ENCODE measurements at places on chromosomes 3 and 15.

- peak; percentile 15 for DNase-seq
These were observed 39.3 kb downstream of the C2CD4B start for GRCh38 chr15:62125773-62126172.

- no peak for DNase-seq
These were observed 208.6 kb downstream of the NFKBIZ start for GRCh38 chr3:102057781-102058421.

DNA sequence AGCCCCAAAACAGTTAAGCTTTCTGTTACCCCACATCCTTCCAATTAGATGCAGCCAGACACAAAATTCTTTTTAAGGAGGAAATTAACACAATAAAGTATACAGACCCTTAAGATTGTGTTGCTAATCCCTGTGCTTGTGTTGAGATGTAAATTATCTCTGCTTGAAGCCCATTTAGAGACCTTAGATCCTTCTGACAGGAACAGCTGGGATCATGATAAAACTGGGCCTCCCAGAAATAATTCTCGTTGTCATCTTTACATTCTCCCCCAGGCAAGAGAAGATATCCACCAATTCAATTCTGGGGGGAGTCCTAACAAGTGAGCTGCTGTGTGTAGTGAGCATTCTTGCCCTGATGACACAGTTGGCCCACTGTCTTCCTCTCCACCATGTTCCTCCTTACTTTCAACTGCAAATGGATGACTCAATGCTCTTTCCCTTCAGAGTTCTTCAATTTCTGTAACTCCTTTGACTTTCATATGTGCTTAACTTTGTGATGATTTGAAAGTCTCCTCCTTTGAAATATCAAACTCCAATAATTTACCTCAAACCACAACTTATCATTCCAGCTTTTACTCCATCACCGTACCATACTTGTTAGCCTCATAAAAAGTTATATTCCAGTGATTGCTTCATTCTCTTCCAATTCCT is 186.6 kb downstream of the RAP2B start:
- DNase-seq = no peak

- no peak for DNase-seq
These were observed 42.8 kb upstream of the CGNL1 start for GRCh38 chr15:57333487-57333886.

DNA sequence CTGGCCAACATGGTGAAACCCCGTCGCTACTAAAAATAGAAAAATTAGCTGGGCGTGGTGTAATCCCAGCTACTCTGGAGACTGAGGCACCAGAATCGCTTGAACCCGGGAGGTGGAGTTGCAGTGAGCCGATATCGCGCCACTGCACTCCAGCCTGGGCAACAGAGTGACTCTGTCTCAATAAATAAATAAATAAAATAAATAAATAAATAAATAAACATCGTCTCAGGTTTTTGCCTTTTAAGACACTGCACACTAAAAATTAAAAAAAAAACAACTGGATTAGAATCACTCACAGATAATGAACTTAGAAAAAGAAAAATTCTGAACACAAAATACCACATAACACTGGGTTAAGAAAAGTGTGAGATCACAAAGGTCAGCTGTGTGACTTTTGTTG is 2.4 kb downstream of the ZBTB11 start:
- DNase-seq = no peak

DNA sequence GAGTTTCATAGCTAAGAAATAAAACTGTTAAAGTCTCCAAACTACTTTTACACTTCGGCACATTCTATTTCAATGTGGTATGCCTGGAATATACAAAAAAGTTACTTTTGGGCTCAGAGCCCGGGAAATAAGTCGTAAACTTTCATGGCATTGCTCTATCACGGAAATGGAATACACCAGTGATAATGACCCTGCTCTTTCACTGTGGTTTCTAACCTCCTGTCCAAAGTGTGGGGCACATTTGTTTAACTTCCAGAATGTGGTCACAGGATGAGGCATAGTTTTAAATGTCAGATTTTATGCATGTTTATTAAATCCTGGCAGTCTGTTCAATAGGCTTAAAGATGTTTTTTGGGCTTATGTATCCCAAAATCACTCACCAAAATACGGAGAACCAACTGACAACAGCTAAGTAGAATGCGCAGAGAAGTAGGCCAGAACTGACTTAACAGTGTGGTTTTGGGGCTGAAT is 5.1 kb downstream of the CXCR6 start:
- no peak for DNase-seq

GRCh38 chr15:40569129-40569953 is at the start of gene RPUSD2:
Gene RPUSD2, plus strand, starts transcription at chr15:40569299. Its CDS starts 39 bp downstream, at chr15:40569338.
- DNase-seq = peak; percentile 42

GRCh38 chr3:97256060-97256459 is 441.7 kb downstream of the EPHA6 start:
- DNase-seq = no peak
